ENCODE measurements at places on chromosomes 5 and 9.
A peak's percentile ranks its signal among the peaks of the same experiment; 100 is the strongest.

- DNase-seq: peak; percentile 7
Observed at GRCh38 chr5:127839496-127840197, 136.5 kb downstream of the CCDC192 start.

DNA sequence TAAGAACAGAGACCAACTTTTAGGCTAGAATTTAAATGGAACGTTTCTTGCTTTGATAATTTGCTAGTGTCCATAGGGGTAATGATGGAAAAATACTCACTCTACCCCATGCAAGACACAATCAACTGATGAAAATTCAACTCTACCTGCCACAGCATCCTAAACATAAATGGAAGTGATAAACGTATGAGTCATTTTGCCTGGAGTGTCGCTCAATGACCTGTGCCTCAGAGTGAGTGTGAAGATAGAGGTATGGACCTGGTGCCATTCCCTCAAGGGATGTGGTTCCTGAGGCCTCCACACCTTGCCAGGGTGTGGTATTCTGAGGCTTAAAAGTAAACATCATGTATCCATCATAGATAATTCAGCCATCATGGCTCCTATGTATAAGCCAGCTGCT is 14.0 kb downstream of the ARL14EPL start:
- no peak for DNase-seq

DNA sequence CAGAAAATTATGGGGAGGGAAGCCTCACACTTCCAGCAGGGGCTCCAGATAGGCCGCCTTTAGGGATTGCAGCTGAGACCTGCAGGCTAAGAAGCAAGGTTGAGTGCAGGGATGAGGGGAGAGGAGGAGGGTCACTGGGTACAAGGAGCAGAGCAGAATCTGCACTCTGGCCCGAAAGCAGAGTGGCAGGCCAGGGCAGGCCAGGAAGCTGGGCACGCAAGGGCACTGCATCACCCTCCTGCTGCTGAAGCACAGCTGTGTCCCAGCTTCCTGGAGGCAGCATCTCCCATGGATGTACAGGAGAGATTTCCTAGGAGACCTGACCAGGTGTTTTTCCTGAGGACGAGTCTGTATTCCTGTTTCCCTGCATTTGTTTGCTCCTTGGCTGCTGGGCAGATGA is 92.1 kb downstream of the SYK start:
- DNase-seq: no peak

DNA sequence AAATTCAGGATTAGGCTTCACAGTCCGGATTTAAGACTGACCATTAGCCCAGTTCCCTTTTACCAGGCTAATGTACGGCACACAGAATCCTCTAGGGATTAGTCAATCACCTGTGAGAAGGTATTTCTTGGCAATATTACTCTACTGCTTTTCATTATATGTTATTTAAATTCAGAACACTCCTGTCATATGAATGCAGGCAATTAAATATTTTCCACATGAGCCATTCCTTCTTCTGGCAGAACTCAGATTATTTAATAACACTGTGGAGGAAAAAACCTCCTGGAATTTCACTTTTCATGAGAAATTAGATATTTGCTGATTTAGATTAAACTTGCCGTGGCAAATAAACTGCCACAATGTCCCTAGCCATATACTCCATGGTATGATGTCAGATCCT is 1357.5 kb upstream of the C9orf72 start:
- DNase-seq: no peak

- DNase-seq: peak; percentile 32
Observed at GRCh38 chr5:141430332-141431113, at the start of gene PCDHGA12. Gene PCDHGA12 (plus strand): TSS chr5:141430507. CDS start chr5:141430760, 253 bp downstream.

DNA sequence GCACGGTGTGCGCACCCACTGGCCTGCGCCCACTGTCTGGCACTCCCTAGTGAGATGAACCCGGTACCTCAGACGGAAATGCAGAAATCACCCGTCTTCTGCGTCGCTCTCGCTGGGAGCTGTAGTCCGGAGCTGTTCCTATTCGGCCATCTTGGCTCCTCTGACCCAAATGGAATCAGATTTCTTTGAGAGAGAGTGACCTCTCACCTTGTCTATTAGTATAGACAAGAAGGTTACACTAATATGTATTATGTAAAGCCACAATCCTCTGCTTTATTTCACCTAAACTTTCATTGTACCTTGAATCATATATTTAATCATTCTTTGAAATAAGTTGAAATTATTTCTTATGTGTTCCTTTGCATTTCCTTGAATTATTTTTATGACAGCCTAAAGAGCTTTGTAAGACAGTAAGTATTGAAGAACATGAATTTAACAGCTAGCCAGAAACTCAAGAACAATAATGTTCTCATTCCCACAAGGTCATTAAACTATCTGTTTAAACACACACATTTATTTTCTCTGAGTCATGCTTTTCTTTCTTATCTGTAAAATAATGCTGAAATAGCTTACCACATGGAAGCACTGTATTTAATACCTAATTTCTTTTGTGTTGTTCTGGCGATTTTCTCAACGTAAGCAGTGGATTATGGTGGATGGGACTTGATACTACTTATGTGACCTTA is 91.8 kb upstream of the DMRTA1 start:
- no peak for DNase-seq

- no peak for DNase-seq
Observed at GRCh38 chr5:112159435-112159834, 259.6 kb downstream of the EPB41L4A start.

DNA sequence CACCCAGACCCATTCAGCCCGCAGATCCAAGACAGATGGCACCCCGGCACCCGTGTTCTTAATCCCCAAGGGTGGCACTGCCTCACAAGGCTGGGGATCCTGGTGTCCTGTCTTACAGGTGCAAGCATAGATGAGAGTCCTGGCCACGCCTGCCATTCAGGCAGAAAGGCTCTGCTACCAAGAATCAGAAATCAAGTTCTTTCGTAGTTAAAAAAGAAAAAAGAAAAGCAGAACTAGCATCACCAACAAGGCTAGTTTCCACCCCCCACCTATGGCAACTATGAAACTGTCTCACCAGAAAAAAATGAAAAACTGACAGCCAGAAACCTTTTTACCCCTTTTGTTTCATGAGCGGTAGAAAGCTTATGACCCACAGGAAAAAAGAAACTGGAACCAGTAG is 170.4 kb downstream of the SYK start:
- DNase-seq: no peak
